ENCODE measurements at places on chromosomes 12 and 14.

DNA sequence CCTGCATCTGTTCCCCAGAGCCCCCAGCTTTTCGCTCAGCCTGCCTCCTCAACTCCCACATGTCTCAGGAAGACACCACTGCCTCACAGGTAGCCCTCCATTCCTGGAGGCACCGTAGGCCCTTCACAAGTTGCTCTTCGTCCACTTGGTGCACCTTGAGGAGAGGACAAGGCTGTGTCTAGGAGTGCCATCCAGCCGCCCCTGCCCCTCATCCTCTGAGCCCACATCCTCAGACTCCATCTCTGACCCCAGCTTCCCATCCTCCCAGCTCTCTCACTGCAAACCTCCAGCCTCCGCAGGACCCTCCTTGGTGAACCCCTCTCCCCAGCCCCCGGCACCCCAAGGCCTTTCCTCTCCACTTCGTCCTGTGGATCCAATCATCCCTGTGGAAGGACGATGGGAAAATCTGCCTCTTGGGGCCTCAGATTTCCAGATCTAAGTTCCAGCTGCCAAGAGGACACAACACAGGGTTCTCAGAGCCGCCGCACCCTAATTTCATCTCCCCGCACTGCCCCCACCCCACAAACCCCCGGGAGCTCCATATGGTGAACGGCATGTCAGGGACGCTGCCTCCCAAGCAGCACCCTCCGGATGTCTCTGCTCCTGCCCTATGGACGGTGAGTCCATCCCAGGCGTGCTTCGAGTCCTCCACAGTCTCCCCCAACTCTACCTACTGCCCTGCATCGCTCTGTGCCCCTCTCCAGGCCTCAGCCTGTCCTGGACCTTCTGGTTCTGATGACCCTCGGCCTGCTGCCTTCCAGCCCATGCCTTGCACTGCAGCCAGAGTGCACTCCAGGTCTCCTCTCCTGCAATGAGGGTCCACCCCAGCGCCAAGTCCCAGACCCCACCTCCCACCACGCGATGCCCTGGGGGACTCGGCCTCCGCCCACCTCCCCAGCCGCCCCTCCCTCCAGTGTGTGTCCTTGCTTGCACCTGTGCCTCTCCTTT lies 314.1 kb upstream of the DIO3 start:
- no peak for DNase-seq

GRCh38 chr12:75739912-75740311 lies 228.5 kb upstream of the KRR1 start:
- DNase-seq: no peak

DNA sequence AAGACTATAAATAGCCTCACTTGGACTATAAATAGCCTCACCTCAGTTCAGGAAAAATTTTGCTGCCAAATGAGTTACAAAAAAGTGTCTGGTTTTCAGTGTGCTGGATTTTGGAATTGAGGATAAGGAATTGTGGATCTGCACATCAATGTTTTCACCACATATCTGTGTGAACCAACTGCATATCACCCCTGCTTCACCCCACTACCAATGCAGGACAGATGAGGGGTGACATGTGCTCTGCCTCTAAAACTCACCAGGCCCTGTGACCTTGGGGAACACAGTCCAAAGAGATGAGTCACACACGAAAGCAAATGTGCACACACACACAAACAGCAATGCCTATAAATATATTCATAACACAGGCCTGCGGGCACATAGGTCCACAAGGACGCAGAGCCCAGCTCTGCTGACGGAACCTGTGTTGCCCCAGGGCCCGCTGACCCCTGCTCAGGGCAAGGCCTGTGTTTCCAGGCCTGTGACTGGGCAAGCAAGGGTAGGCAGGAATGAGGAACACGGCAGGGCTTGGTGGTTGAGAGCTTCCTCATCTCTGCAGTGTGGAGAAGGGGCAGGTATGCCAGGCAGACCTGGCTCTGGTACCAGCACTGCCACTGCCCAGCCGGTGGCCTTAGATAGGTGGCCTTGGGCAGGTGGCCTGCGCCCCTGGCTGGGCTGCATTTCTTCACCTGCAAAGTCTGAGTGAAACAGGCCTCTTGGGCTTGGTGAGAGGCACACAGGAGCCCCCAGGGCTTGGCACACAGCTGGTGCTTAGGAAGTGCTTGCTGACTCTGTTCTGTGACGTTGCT lies 82.4 kb downstream of the ARL6IP4 start:
- DNase-seq: no peak

GRCh38 chr14:35519986-35520385 lies 14.0 kb upstream of the INSM2 start:
- DNase-seq: no peak

DNA sequence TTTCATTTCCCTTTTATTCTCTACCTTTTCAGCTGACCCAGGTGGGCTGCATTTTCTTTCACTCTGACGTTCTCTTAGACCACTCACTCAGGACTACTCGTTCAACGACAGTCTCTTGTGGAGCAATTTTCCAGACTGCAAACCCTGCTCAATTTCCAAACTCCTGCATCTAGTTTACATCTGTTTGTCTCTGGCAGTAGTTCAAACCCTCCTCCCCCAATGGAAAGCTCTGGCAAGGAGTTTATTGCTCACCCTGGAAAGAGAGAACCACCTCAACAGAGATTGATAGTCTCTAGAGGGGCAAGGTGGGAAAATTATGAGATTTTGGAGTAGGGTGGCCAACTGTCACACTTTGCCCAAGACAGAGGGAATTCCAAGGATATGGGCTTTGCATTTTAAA lies 130.2 kb downstream of the TSHR start:
- no peak for DNase-seq

DNA sequence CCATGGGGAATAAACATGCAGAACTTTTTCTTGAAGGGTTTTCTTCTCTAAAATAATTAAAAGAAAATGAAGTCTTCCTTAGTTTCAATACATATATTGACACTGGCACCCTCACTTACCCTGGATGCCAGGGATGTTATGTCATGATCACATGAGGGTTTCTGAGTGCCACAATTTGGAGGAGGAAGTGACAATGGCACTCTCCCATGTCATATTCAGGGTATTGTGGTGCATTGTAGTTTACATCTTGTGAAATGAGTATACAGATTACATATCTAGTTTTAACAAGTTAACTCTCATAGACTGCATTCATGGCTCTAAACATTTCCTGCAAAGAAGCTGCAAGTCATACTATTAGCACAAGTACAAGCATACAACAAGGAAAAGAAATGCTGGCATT lies 37.7 kb downstream of the CCDC177 start:
- no peak for DNase-seq

DNA sequence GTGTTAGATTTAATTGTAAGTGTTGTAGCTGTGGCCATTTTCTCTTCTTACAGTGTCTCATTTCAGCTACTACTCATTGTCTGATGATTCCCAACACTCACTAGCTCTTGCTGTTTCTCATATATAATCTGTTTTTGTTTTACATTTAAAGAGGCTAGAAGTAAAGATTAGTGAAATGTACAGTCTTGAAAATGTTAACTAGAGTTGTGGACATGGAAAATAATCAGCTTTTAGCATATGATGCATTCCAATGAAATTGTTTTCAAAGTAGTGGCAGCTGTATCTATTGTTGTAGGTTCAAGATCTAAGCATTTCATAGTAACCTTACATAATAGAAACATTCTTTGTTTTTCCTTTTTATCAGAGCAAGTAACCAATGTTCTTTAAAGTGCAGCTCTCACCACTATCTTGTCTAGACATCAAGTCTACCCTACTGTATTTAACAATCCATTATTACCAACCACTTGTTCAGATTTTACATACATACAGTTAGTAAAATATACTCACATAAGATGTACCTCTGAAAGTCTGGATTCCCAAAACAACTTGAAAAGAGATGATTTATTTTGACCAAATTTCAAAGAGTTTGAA lies 76.9 kb downstream of the PPHLN1 start:
- DNase-seq: no peak

DNA sequence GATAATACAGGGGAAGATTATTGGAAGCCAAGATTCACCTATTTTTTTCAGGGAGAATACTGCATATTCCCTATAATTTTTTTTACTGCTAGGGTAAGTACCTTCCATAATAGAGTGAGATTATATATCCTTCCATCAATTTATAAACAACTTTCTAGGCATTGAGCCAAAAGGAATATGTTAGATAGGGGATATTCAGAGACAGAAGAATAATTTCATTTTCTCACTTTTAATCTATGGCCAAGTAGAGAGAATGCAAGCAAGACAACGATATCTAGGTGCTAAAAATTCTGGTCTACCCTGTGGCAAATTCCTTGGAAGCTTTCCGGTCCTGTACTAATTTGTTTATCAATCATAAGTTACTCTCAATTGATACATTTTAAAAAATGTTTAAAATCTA lies 69.7 kb upstream of the STAC3 start:
- DNase-seq: no peak

GRCh38 chr14:96166461-96167223 lies 38.0 kb upstream of the BDKRB2 start:
- no peak for DNase-seq

GRCh38 chr12:131555197-131555846 lies 155.6 kb upstream of the SFSWAP start:
- DNase-seq: no peak

GRCh38 chr12:77003246-77003645 lies 62.1 kb downstream of the E2F7 start:
- DNase-seq: no peak

- DNase-seq: no peak
These were observed 52.4 kb upstream of the CAPRIN2 start for GRCh38 chr12:30806989-30807694.

DNA sequence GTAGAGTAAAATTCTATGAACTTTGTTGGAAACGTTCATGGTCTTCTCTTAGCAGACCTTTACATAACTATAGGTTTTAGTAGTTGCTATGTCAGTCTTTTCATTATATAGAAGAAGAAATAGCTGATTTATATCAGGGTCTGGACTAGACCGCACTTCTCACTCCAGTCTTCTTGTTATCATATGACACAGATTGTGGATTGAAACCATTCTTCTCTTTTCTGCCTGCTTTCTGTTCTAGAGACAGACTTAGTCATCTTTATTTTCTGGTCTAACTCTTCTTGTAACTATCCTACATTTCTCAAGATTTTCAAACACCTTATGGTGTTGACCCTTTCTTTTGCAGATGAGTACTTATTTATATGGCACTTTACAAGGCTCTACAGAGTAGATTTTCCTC lies 55.7 kb downstream of the PCNX1 start:
- no peak for DNase-seq

DNA sequence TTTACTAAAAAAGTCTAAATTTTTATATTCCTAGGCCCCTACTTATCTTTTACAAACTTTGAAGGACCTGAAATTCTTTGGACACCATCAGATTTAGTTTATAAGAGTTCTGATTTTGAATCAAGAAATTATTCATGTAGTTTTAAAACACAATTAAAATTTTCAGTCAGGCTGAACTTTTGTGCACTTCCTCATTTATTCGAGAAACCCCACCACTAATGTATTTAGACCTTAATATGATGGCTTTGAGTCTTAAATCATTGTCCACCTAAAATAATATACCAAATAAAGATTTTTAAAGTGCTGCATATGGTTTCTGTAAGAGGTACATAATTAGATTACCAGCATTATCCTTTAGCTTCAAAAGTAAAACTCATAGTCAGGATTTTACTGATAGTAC lies 103.4 kb downstream of the PAWR start:
- DNase-seq: no peak

- peak; percentile 49 for DNase-seq
These were observed at the start of gene FAM234B for GRCh38 chr12:13044002-13044905. Gene FAM234B (plus strand): TSS chr12:13044381. CDS start chr12:13044404, 23 bp downstream.

DNA sequence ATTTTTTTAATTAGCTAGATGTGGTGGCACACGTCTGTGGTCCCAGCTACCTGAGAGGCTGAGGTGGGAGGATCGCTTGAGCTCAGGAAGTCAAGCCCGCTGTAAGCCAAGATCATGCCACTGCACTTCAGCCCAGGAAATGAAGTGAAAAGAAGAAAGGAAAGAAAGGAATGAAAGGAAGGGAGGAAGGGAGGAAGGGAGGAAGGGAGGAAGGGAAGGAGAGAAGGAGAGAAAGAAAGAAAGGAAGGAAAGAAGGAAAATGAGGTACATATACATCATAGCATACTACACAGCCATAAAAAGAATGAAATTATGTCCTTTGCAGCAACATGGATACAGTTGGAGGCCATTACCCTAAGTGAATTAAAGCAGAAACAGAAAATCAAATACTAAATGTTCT lies 12.2 kb downstream of the DNAI7 start:
- DNase-seq: no peak

DNA sequence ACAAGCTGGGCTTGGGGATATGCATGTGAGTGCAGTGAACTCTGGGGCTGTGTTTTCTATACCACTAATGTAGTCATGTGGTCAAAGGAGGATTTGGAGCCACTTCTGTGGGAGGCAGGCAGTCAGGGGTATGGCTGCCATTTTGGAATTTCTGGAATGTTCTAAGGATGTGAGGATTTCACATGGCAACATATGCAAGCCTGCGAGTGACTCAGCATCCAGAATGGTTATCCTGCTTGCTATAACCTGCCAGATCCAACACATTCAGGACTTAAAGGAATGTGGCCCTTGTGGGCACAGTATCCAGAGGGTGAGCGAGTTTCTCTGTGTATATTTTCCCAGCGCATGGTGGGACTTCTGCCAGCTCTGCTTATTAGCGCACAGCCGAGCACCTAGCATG lies 249.2 kb upstream of the PWP1 start:
- no peak for DNase-seq

DNA sequence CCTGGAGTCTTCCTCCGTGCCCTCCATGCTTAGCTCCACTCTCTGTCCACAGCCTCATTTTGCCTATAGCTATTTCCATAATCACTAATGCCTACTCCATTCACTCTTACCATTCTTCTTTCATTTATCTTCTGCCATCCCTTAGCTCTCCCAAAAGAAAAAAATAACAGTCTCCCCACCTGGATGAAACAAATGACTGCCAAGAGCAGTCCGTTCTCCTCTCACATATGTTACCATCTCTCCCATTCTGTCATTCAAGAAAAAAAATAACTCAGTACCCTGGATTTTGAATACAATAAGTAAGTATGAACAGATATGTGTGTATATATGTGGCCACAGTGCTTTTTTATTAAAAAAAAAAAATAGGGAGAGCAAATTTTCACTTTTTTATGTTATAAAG lies 13.2 kb downstream of the DUSP16 start:
- no peak for DNase-seq

- DNase-seq: no peak
These were observed 32.7 kb downstream of the DEPDC4 start for GRCh38 chr12:100234166-100234565.

- no peak for DNase-seq
These were observed 167.2 kb downstream of the PHETA1 start for GRCh38 chr12:111201495-111202236.

- DNase-seq: no peak
These were observed 628 bp downstream of the SNRPF start for GRCh38 chr12:95859344-95859816.

GRCh38 chr14:99148131-99148530 lies 123.9 kb downstream of the BCL11B start:
- no peak for DNase-seq

GRCh38 chr14:69880044-69880487 lies 850 bp downstream of the SMOC1 start:
- DNase-seq: no peak

GRCh38 chr12:56816491-56816890 lies 53.4 kb downstream of the HSD17B6 start:
- DNase-seq: no peak

GRCh38 chr14:68663385-68664076 lies 129.3 kb downstream of the ZFP36L1 start:
- peak; percentile 27 for DNase-seq

- DNase-seq: no peak
These were observed 4.6 kb downstream of the TCL1B start for GRCh38 chr14:95690815-95691214.

- DNase-seq: no peak
These were observed 86.1 kb upstream of the ARHGAP5 start for GRCh38 chr14:31990926-31991572.

GRCh38 chr14:95260537-95261361 lies 59.0 kb downstream of the CLMN start:
- DNase-seq: peak; percentile 30

GRCh38 chr12:10557766-10558165 lies 52.1 kb downstream of the EIF2S3B start:
- no peak for DNase-seq
